A549 treated with Hydrocortisone at 1 μM for 4 hours (cell line): ENCODE measurements at places on chromosomes 5 and 9. TPM values are rescaled to one million over a fixed set of nuclear protein-coding genes. Genes with fewer than 3 reads are reported as not detected.

Gene RPL35
- 2,544 to 3,120 TPM (median 2,802 TPM) in 5 replicates for total RNA-seq

Gene RNF20
- 19.2 to 29.2 TPM (median 20.2 TPM) in 5 replicates for total RNA-seq

Gene UTP15
- 18.5 to 24.0 TPM (median 19.8 TPM) in 5 replicates for total RNA-seq

Gene SHISAL2B
- total RNA-seq: not detected in 5 replicates
